ENCODE measurements at places on chromosomes 5 and 9.

GRCh38 chr9:21810881-21811280 lies 8.4 kb downstream of the MTAP start:
- no peak for DNase-seq

DNA sequence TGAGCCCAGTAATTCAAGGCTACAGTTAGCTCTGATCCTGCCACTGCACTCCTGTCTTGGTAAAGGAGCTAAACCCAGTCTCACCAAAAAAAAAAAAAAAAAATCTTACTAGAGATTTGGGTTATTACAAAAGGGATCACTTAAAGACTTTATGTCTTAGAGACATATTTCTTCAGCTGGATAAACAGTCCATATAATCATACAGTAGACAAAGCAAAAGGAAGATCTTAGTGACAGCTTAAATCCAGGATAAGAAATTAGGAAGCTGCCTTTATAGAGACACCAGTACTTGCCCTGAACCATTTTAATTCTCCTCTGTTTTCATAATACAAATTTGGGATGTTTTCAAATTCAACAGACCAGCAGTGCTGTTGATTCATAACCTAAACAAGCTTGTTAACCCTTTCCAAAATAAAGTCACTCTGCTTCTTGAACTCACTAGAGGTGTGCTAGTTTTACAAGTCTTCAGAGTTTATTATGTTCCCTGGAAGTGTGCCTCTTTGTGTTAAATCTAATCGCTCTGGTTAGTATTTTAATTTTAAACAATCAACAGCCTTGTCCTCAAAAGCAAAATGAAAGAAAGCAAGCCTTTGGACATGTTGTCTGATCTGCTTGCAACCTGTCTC lies 255.5 kb downstream of the ARRDC3 start:
- DNase-seq, result no peak

DNA sequence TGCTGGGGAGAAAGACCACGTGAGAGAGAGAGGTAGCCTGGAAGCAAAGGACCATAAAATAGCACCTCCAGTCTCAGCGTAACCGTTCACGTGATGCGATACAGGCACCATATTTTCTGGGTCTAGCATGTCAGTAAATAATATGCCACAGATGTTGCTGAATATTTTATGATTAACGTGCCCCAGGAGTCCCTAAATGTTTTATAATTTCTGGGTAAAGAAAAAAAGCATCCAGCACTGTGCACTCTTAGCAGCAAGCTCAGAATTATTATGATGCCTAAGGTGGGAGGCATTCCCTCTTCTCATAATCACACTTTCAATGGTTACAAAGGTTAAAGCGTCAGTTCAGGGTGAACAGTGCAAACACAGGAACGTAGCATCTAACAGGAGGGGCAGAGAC lies 121.8 kb downstream of the CAVIN4 start:
- no peak for DNase-seq

DNA sequence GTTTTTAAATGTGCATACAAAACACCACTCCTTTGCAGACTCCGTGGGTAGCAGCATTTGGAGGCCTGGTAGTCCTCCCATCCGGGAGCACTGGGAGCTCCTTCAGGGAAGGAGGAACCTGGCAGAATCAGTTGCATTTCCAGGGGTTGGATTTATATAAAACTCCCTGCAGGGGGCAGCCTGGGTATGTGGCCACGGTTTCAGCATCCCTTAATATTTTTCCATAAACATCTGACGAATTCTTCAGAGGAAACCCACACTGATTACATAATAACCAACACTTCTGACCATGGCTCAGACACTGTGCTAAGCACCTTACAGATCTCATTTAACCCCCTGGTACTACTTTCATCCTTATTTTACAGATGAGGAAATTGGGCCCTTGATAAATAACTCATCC lies 6.1 kb upstream of the AFAP1L1 start:
- no peak for DNase-seq

GRCh38 chr9:3875361-3876132 lies 349.7 kb upstream of the RFX3 start:
- DNase-seq, result no peak

DNA sequence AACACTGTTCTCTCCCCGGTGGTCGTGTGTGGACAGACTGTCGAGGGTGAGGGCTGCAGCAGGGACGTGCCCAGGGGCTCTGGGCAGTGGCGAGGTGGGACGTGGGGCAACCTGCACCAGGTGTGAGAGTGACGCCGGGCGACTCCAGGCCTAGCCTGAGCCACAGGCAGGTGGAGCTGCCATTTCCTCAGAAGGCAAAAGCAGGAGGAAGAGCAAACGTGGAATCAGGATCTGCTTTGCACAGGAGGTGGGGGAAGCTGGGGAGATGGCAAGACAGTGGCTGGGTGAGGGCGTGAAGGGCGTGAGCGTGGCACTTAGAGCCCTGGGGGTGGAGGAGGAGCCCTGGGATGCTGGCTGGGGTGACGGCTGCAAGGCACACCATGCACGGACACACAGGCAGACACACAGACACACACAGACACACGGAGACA lies 39.6 kb upstream of the NSMF start:
- no peak for DNase-seq

DNA sequence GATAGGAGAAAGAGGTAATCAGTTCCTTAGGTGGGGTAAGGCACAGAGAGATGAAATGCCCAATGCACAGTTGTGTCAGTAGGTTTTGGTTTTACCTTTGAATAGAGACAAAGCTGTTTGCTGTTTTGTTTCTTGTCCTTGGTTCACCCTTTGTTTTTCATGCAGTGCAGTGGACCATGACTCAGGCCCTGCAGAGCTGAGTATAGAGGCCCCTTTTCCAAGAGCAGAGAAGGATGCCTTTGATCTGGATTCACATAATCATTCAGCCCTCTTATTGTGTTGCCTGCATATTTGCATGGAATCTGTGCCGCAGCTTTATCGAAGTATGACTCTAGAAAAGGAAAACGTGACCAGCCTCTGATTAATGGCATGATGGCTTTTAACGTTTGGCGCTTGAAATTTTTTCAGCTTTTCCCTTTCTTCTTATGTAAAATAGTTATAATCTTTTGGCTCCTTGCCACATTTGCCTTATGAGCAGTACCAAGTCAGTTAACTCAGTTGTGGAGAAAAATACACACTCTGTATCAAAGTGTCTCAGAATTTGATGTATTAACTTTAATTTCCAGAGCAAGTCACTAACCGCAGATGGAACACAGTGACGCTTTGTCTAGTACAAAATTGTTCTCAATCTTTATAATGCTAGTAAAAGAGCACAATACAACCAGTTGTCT lies 197.6 kb downstream of the KDM4C start:
- DNase-seq, result no peak

- DNase-seq, result no peak
Measured at GRCh38 chr9:130927338-130927737, 11.7 kb downstream of the FIBCD1 start.

DNA sequence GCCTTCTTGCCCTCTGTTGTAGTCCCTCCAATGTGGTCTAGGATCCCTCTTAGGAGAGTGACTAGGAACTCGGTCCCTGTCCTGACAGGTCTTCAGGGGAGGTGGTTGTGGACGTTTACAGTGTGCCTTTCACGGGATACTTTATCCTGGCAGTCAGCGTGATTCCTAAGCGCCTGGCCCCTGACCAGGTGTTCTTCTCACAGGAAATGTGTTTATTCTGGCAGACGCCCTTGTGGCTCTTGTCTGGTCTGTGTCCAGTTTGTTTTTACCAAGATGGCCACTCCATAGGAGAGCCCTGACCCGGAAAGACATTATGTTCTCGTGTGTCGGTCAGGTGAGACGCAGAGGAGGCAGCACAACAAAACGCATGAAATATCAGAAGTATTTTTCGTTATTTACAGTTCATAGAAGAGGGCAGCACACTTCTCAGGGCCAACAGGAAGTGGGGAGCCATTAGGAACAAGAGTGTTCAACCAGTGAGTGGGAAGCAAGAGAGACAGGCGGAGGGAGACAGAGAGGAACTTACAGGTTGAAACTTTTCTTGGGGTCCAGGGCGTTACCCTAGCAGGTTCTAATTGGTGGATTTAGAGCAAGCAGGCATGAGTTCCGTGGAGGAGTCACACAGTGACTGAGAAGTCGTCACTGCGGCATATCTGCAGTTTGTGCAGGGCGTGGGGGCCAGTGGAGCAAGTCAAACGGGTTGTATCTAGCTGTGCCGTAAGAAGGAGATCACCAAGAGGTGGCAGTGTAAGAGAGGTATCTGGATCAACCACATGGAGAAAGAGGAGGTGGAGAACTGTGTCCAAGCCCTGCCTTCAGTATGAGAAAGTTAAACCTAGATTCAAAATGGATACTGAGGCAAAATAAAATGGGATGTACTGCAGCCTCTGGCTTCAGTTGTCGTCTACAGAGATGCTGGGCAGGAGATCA lies 412.9 kb downstream of the ZSWIM6 start:
- no peak for DNase-seq

GRCh38 chr5:84411832-84412605 lies 27.3 kb upstream of the EDIL3 start:
- no peak for DNase-seq

- DNase-seq, result no peak
Measured at GRCh38 chr5:72508241-72509170, 1.3 kb upstream of the ZNF366 start.

- no peak for DNase-seq
Measured at GRCh38 chr9:6367128-6367890, 39.1 kb downstream of the TPD52L3 start.

DNA sequence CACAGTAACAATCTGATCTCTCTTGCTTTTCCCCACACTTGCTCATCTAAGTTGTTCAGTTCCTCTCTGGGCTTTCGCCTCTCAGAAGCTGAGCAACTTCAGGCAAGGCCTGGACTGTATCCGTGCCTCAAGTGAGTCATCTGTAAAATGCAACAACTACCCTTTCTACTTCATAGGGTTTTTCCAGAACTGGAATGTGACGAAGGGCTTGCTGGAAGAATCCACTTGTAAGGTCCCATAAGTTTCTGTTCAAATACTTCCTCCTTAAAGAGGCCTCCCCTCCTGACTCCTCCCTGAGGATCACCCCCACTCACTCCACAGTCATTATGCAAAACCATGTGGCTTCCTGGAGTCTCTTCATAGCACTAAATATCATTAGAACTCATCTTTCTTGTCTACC lies 17.5 kb upstream of the INSYN2B start:
- DNase-seq, result no peak

DNA sequence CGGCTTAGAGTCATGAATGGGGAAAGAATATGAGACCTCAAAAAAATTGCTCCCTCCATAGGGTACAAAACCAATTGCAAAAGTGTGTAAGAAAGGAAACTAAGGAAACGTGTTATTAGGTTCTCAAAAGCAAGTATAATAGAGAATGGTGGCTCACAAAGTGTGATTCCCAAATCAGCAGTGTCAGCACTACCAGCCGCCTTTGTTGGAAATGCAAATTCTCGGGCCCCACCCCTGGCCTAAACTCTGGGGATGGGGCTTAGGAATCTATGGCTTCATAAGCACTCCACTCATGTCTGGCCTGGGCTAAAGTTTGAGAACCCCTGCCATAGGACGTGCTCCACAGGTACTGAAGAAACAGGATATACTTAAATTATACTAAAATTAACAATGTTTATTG lies 1.6 kb upstream of the CCDC69 start:
- no peak for DNase-seq

GRCh38 chr5:108421713-108422112 lies 39.8 kb upstream of the FBXL17 start:
- no peak for DNase-seq

GRCh38 chr9:124011460-124012301 lies at the start of gene LHX2:
Gene LHX2 (plus strand): TSS chr9:124011768. CDS start chr9:124012349, 581 bp downstream.
- DNase-seq, result no peak

- DNase-seq, result peak; percentile 92
Measured at GRCh38 chr5:159209438-159210209, at the start of gene RNF145. Gene RNF145 (minus strand): TSS chr5:159209553. CDS start chr5:159203617, 5,936 bp downstream.

GRCh38 chr5:22593592-22593991 lies 259.6 kb downstream of the CDH12 start:
- no peak for DNase-seq

DNA sequence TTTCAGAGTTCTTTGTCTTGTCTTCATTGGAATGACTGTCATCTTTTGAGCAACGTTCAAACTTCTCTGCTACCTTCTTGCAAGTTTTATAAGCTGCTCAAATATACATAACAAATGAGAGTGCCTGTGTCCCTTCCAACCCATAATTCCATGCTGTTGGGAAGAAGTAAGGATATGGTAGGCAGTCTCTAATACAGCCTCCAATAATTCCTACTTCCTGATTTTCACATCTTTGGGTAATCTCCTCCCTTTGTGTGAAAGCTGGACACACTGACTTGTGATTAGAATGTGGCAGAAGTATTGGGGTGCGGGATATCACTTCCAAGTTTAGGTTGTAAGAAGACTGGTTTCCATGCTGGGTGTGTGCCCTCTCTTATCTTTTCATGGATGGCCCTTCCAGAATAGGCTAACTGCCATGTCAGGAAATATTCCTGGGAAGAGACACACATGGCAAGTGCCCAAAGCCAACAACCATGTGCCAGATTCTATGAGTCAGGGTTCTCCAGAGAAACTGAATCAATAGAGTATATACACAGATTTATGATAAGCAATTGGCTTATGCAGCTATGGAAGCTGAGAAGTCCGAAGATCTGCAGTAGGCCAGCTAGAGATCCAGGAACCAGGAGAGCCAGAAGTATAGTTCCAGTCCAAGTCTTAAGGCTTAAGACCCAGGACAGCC lies 531.3 kb downstream of the NTRK2 start:
- no peak for DNase-seq

- DNase-seq, result no peak
Measured at GRCh38 chr9:30775236-30775635, 1609.2 kb upstream of the ACO1 start.

DNA sequence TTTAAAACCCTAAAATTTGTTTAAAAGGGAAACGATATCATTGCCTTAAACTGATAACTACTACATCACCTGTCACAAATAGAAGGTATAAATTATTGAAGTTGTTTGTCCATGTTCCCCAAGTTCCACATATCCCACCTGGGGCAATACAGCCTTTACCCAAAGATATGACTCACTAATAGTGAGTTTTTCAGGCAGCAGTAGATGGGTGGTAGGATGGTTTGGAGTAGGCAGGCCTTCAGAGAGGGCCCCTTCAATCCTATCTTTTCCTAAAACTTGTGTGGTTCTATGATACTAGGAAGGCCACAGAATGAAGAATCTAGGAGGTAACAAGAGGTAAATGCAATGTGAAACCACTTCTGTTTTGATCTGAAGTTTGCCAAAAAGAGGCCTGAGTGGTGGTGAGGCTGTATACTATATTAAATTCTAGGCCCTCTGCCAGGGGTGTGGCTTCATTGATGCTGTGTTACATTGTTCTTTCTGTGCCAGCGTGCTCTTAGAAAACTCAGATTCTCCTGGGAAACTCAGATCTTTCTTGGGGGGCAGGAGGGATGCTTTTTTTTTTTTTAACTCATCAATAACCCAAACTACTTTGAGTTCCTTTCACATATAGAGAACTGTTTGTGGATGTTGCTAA lies 7.2 kb downstream of the CYSTM1 start:
- no peak for DNase-seq
